Pulmonary artery endothelial cell (primary cell): ENCODE measurements at places on chromosomes 3 and 15.

- DNase-seq = no peak
Observed at GRCh38 chr3:155302891-155303290, 9.4 kb upstream of the STRIT1 start.

DNA sequence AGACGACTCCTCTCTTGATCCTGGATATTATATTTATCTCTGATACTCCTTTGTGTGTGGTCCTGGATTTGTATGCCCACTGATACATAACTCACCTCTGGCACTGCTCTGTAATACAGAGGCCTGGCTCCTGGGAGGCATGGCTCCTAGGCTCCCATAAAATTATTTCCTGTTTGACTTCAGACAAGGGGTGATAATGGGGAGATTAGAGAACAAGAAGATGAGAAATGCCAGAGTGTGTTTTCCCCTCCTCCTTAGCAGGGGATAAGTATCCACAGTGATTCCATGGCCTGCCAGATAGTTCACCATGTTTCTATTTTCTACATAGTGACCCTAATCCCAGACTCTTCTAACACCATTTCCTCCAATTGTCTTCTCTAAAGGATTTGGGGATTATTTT, 165.7 kb upstream of the PLSCR5 start:
- DNase-seq = no peak

GRCh38 chr15:29270976-29271375, 1.4 kb upstream of the NSMCE3 start:
- DNase-seq = no peak

DNA sequence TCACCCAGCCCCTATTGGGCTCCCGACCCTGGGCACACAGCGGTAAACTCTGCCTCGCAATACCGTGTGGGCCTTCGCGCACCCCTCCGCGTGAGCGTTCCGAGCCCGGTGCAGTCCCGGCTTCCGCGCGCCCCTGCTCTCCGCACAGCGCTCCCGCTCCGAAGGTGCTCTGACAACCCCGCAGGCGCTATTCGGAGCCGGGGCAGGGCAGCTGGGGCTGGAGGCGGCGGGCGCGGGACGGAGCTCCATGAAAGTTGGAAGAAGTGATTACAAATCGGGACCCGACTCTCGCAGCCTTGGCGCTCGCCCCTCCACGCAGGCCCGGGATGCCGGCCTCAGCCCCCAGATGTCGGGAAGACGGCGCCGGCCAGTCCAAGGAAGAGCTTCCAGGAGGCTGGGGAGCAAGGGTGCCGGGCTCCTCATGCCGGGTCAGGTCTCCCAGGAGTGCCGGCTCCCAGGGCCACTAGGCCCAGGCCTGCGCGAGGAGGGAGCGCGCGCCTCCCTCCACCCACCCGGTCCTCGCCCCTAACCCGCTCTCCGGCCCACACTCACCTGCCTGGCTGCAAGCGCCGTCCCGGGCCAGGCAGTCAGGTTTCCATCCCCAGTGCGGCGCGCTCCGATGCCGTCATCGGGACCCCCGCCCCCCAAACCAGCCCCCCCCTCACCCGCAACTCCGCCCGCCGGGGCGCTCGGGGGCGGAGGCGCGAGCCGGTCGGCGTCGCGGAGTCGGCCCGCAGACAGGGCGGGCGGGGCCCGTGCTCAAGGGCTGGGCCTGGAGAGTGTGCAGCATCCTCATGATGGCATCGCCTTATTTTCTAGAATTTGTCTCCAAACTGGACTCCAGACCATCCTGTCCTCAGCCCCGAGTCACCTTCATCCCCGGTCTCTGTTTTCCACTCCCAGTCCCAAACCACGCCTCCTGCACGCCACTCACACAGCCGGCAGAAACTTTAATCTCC, at the start of gene KIF7:
TSS of gene KIF7 (minus strand) at position 621 of the 959 bp plus-strand sequence. CDS start 2,537 bp downstream, outside the sequence.
- DNase-seq = no peak

DNA sequence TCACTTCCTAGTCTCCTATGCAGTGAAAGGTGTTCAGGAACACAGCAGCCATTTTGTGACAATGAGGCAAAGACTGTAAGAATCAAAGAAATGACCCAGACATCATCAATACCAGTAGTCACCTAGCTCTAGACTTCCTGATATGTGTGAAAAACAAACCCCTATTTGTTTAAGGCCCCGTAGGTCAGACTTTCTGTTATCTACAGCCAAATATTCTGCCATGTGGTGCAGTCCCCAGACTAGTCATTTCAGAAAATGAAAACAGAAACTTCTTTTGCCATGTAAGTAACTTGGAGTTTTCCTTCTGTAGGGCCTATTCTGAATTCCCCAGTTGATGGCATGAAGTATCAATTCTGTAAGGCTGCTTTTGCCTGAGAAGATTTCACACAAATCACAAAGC, 181.7 kb upstream of the SNTN start:
- DNase-seq = no peak
